ENCODE measurements at places on chromosomes 5 and 9.

DNA sequence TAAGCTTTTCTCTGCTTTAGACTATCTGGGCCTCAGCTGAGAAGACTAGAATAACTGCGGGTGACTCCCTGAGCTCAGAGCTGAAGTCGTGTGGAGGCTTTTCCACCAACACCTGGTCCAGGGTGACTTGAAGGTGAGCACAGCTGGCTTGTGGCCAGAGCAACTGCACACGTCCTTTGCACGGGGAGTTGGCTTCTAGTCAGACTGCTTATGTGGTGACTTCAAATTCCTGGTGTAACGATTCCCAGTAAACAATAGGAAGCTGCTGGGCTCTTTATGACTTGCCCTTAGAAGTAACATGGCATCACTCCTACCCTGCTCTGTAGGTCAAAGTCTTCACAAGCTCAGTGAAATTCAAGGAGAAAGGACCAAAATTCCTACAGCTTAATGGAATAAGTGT is 800.6 kb upstream of the CDH6 start:
- H3K4me3 ChIP-seq, result no peak overlapping the region
- no peak for DNase-seq
- peaks cover 10% of the 10 kb centered on the region for H3K4me1 ChIP-seq
- no peak overlapping the region for H3K27ac ChIP-seq

DNA sequence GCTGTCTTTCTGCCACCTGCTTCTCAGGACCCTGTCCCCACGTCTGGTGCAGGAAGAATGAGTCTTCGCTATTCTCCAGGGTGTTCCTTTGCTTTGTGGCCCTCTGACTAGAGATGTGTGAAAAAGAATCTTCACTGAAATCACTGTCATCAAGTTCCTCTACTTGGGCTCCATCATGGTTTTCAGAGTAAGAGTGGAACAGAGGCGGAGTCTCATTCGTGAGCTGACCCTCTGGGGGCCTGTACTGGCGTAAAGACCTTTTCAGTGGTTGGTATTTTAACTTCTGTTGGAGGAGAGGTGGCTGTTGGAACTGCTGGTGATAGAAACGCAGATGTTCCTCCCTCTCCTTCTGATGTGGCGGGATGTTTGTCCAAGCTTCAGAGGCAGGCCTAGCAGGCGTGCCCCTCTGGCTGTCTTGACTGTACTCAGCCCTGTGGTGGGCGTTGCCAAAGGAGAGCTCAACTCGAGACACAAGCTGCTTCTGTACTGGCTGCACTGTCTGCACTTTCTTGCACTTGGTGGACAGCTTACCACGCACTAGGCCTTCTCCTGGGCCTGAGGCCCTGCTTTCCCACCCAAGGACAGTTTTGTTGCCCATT is 72.0 kb downstream of the KIF24 start:
- no peak overlapping the region for H3K27ac ChIP-seq
- no peaks in the 10 kb centered on the region for H3K4me1 ChIP-seq
- no peak for DNase-seq

GRCh38 chr5:11037080-11037479 is 276.0 kb upstream of the DAP start:
- H3K27me3 ChIP-seq, result no peaks in the 10 kb centered on the region
- DNase-seq, result no peak
- no peak overlapping the region for H3K4me3 ChIP-seq
- no peak overlapping the region for H3K27ac ChIP-seq

GRCh38 chr5:39755986-39756385 is 331.2 kb upstream of the DAB2 start:
- no peak for DNase-seq
- no peak overlapping the region for H3K4me3 ChIP-seq
- H3K36me3 ChIP-seq, result peaks cover 2% of the 10 kb centered on the region
- H3K27me3 ChIP-seq, result peaks cover 43% of the 10 kb centered on the region
- H3K4me1 ChIP-seq, result peaks cover 20% of the 10 kb centered on the region

GRCh38 chr9:83013867-83014605 is 48.9 kb downstream of the RASEF start:
- H3K27ac ChIP-seq, result no peak overlapping the region
- peaks cover 9% of the 10 kb centered on the region for H3K36me3 ChIP-seq
- no peak overlapping the region for H3K4me3 ChIP-seq
- H3K27me3 ChIP-seq, result no peaks in the 10 kb centered on the region

DNA sequence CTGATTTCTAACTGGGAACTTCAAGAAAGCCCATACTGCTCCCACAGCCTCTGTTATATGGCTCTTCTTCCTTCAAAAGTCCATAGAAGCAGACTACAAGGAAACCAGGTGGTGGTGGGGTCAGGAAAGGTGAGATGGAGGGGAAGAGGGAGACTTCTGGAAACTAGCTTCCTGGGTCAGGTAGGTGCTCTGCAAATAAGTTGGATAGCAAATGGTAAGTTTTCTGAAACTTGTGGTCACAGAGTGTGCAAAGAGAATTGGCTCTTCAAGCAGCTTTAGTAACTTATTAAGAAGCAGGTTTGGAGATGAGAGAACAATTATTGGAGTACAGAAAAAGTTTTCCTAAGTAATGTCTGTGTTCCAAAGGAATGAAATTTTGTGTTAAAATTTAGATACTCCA is 316.9 kb downstream of the ADGRV1 start:
- H3K4me3 ChIP-seq, result no peak overlapping the region
- H3K27ac ChIP-seq, result no peak overlapping the region
- peaks cover 19% of the 10 kb centered on the region for H3K4me1 ChIP-seq
- H3K36me3 ChIP-seq, result no peaks in the 10 kb centered on the region
- H3K27me3 ChIP-seq, result no peaks in the 10 kb centered on the region

GRCh38 chr5:177297922-177298321 is 5.6 kb downstream of the RAB24 start:
- no peaks in the 10 kb centered on the region for H3K27me3 ChIP-seq
- H3K4me3 ChIP-seq, result no peak overlapping the region
- peaks cover 31% of the 10 kb centered on the region for H3K4me1 ChIP-seq
- peaks cover 10% of the 10 kb centered on the region for H3K36me3 ChIP-seq
- H3K27ac ChIP-seq, result peak overlapping the region; percentile 21
- DNase-seq, result no peak

DNA sequence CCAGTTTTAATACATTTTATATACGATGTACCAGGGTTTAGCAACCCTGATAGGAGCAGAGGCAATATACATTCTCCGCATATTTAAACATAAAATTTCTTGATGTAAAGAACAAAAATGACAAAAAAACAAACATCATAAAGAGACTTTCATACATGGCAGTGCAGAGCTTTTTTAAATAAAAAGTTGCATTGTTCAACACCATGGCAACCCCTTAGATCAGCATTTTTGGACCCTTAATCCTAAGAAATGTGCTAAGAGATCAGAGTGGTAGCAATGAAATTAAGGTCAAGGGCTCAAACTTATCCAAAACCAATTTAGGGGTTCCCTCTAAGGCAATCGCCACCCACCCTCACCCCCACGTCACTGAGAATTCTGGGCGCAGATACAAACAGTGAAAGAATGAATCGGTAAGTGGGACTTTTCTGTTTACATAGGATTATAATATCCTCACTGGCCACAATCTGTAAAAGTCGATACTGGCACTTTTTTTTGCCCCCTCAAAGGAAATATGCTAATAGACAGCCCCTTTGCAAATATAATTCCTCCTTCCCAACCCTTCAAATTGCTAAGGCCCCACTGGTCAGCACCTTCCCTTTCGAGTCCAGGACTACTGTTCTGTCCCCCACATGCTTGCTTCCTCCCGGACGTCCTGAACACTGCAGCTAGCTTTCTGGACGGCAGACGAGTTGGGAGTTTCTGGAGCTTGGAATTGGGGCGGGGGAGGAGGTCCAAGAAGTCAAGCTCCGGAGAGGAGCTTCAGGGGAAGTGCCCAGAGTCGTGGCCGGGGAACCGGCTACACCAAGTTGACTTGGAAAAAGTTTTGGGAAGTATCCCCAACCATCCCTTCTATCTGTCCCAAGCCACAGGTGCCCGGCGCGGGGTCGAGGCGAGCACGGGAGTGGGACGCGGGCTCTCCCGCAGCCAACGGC is 2.2 kb downstream of the GAS1 start:
- peak overlapping the region; percentile 93 for H3K27ac ChIP-seq
- H3K4me3 ChIP-seq, result peak overlapping the region; percentile 96
- peaks cover 21% of the 10 kb centered on the region for H3K27me3 ChIP-seq
- H3K36me3 ChIP-seq, result no peaks in the 10 kb centered on the region
- no peak for DNase-seq

- H3K4me1 ChIP-seq, result peaks cover 14% of the 10 kb centered on the region
- H3K36me3 ChIP-seq, result peaks cover under 1% of the 10 kb centered on the region
- H3K27ac ChIP-seq, result peak within 1 kb of the TSS; percentile 99
- H3K4me3 ChIP-seq, result peak within 1 kb of the TSS; percentile 97
- no peaks in the 10 kb centered on the region for H3K27me3 ChIP-seq
- peak; percentile 92 for DNase-seq
These were observed at the start of the genes COQ4 and TRUB2 for GRCh38 chr9:128322404-128323211. TSS of gene COQ4 (plus strand) at chr9:128322839. CDS start at chr9:128322859, 20 bp downstream. TSS of gene TRUB2 (minus strand) at chr9:128322447. CDS start at chr9:128322408, 39 bp downstream.

DNA sequence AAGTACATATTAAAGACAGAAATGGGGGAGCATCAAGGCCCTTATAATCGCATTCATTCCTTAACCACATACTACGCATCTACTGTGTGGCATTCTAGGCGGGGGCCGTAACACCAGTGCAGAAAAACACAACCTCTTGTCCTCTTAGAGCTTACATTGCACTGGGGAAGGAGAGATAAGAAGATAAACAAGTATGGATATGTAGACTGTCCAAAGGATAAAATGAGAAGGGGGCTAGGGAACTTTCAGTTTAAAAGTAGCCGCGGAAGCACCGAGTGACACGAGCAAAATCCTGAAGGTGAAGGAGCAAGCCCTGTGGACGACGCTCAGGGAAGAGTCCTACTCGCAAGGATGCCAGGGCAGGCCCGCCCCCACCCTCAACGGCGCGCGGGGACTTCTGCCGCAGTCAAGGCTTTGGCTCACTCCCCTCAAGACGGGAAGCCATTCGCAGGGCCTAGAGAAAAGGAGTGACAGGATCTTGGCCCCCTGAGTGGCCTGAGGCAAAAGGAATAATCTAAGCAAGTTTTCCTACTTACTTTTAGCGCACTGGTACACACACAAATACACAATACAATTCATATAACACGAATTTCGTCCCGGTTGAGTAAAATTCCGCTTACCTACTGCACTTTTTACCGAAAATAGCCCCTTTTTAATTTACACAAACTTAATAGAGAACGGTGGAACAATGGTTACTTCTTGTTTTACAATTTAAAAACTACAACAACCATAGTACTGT is 1.3 kb upstream of the NIPBL start:
- H3K27ac ChIP-seq, result peak overlapping the region; percentile 97
- H3K36me3 ChIP-seq, result no peaks in the 10 kb centered on the region
- H3K4me1 ChIP-seq, result peaks cover 35% of the 10 kb centered on the region
- no peaks in the 10 kb centered on the region for H3K27me3 ChIP-seq

DNA sequence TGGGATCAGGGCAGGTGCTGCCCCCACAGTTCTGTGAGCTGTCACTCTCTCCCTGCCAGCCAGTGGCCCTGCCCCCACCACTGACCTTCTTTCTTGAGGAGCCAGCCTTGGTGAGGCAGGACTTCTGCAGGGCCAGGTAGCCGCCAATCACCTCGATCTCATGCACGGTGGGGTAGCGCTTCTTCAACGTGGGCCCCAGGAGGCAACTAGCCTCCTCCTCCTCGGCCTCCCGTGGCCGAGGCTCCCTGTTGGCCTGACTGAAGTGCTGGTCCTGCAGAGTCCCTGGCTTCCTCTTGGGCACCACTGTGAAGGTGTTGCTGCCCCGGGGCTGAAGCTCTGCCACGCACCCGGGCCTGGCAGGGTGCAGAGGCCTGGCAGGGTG is 1.6 kb downstream of the TPRN start:
- H3K27me3 ChIP-seq, result no peaks in the 10 kb centered on the region
- peaks cover 34% of the 10 kb centered on the region for H3K4me1 ChIP-seq
- peak overlapping the region; percentile 48 for H3K4me3 ChIP-seq
- no peak overlapping the region for H3K27ac ChIP-seq
- no peaks in the 10 kb centered on the region for H3K36me3 ChIP-seq

DNA sequence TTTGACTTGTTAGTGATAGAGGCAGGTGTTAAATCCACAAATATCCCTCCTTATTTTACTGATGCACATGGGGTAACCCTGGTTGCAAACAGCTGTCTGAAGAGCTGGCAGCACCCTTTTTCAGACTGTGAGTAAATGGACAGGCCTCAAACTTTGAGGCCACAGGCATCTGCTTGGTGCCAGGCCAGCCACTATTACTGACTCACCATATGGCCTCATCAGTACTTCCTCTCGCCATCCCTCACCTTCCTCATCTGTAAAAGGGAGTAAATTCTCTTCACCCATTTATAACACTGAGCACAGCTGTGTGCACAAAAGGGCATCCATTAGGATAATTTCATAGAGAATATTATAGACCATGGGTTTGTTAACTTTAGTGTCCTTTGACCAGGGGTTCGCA is 11.9 kb upstream of the TNIP1 start:
- H3K36me3 ChIP-seq, result no peaks in the 10 kb centered on the region
- no peak for DNase-seq
- H3K4me3 ChIP-seq, result no peak overlapping the region
- peaks cover 18% of the 10 kb centered on the region for H3K4me1 ChIP-seq

DNA sequence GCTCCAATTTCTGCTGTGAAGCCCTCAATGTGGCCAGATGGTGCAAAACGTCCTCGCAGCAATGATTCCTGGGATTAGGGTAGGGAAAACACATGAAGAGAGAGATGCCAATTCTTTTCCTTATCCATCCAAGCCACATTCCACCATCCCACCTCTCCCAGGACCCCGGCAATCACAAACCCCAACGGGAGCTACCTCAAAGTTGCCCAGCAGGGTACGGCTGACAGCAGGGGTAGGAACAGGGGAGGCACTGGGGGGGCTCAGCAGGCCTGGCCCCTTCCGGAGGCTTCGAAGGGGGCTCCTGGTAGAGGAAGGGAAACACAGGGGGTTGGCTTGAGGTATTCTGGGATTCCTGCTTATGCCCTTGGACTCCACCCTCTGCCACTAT is 3.4 kb upstream of the STOML2 start:
- H3K27ac ChIP-seq, result no peak overlapping the region
- H3K4me3 ChIP-seq, result no peak overlapping the region
- H3K4me1 ChIP-seq, result peaks cover 35% of the 10 kb centered on the region
- H3K27me3 ChIP-seq, result no peaks in the 10 kb centered on the region
- DNase-seq, result no peak

GRCh38 chr5:4643960-4644359 is 496.2 kb upstream of the ADAMTS16 start:
- H3K27me3 ChIP-seq, result peaks cover 28% of the 10 kb centered on the region
- no peak for DNase-seq
- H3K27ac ChIP-seq, result no peak overlapping the region

- peak overlapping the region; percentile 45 for H3K27ac ChIP-seq
- peaks cover 55% of the 10 kb centered on the region for H3K27me3 ChIP-seq
- peak overlapping the region; percentile 92 for H3K4me3 ChIP-seq
- H3K4me1 ChIP-seq, result peaks cover 36% of the 10 kb centered on the region
- no peaks in the 10 kb centered on the region for H3K36me3 ChIP-seq
These were observed 19.7 kb downstream of the ANXA2R start for GRCh38 chr5:43020399-43020746.

- no peak for DNase-seq
- H3K27me3 ChIP-seq, result no peaks in the 10 kb centered on the region
- H3K27ac ChIP-seq, result no peak overlapping the region
- peaks cover 14% of the 10 kb centered on the region for H3K4me1 ChIP-seq
- H3K36me3 ChIP-seq, result no peaks in the 10 kb centered on the region
- no peak overlapping the region for H3K4me3 ChIP-seq
These were observed 178.0 kb downstream of the RFK start for GRCh38 chr9:76216161-76216649.
